ENCODE measurements at places on chromosomes 1 and 21. TPM values are rescaled to one million over a fixed set of nuclear protein-coding genes. Genes with fewer than 3 reads are reported as not detected.
A peak's percentile ranks its signal among the peaks of the same experiment; 100 is the strongest.

GRCh38 chr1:18283601-18284385, 176.2 kb downstream of the IGSF21 start:
- DNase-seq, result no peak

GRCh38 chr1:101136739-101137138, 100.1 kb upstream of the S1PR1 start:
- DNase-seq, result peak; percentile 74

DNA sequence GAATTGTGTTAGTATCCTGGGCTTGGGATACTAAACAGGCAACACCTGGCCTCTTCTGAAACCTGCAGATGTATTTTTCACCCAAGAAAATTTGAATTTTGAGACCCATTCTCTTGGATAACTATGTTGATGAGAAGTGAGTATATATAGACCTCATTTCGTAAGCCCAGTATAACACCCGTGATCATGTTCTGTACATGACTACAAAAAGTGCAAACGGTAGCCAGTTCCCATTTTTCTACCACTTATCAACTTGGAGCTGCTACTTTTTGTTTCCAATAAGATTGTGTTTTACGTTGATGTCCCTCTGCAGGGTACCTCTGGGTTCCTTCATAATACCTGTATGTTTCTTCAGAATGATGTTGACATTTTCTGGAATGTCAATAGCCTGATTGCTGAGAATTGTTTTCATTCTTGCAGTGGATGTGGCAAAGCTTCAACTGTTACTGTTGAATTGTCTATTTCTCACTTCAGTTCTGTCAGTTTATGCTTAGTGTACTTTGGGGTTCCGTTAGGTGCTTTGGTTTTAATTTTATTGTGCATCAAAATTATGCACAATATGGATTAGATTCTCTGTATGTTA, 48.1 kb downstream of the ZFYVE9 start:
- no peak for DNase-seq

- DNase-seq, result no peak
Observed at GRCh38 chr1:17429183-17429582, 10.3 kb downstream of the RCC2 start.

The RNF115 gene
- 31.8 TPM for total RNA-seq

- no peak for DNase-seq
Observed at GRCh38 chr1:44785029-44785380, 3.0 kb downstream of the BEST4 start.

- DNase-seq, result no peak
Observed at GRCh38 chr1:174413632-174414031, 34.1 kb upstream of the GPR52 start.

- DNase-seq, result no peak
Observed at GRCh38 chr1:183236158-183236725, 50.2 kb downstream of the LAMC2 start.

- DNase-seq, result no peak
Observed at GRCh38 chr1:14160781-14161180, 437.7 kb upstream of the KAZN start.

The KRTAP10-2 gene
- not detected for total RNA-seq

DNA sequence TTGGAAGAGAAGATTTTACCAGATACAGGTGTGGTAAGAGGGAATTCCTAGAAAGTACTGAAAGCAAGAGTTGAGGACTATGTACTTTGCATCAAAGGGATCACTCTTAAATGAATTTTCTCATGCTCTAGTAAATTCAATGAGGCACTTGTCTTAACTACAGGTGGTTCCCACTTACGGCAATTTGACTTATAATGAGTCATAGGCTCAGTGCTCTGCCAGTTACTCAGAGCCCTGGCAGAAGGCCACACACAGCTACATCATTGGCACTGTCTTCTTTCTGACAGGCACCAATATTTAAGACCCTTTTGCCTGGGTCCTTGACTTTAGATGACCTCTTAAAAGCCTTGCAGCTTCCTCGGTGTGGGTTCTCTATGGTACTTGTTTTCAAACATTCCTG, 15.9 kb upstream of the ADAMTS5 start:
- DNase-seq, result no peak

GRCh38 chr1:89941110-89941766, 53.7 kb upstream of the ZNF326 start:
- DNase-seq, result no peak

- DNase-seq, result peak; percentile 25
Observed at GRCh38 chr1:17274186-17275170, 25.6 kb downstream of the PADI3 start.

DNA sequence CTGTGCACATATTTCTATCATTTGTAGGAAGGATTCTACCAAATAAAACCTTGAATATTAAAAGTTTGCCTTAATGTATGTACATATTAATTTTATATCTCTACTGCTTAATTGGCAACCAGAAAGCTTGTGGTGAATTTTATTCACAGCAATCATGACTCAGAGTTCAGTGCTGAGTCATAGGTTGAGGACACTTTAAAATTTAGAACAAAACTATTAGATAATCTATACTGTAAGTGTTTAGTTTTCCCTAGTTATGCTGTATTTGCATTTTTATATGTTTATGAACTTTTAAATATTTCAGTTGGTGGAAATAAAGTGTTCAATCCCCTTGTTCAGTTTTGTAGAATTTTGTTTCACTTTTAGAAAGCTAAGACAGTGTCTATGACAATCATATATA, 841.5 kb downstream of the KCNT2 start:
- DNase-seq, result no peak

The FTCD gene
- 0.34 TPM for total RNA-seq

DNA sequence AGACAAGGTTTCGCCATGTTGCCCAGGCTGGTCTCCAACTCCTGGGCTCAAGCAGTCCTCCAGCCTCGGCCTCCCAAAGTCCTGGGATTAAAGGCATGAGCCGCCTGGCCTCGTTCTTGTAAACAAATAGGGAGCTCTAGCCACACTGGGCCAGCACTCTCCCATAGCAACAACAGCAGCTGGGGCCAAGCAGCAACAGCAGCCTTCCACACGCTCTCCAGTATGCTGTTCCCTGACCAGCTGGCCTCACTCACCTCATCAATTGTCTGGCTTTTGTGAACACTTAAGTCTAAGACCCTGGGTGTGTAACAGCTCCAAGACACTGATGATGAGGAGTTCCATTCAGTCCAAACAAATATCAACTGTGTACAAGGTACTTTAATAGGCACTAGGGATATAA, 16.9 kb upstream of the GLIS1 start:
- no peak for DNase-seq

DNA sequence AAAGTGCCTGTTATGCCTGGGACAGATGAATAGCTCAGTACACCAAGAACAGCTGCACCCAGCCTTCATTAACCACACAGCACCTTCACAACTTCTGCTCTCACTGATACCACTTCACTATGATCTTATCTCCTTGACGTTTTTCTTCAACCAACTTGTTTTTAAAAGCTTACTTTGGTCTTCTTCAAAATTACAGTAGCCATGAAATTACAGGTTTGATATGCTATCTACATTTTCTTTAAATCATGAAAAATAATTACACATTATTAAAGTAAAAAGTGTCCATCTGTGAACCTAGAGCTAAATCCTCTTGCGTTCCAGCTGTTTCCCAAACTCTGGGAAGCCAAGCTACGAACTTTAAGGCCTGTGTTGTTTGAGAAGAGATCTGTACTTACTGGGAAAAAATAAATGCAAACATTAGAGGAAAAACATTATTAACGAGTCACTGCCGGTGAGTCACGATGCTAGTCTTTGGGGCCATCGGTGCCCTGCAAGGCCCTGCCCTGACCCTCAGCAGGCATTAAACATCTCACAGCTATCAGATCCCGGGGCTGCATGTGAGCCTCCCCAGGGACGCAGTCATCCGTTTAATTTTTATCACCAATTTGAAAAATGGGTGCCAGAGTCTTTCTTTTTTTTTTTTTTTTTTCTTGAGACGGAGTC, 56.3 kb upstream of the GPR153 start:
- no peak for DNase-seq

DNA sequence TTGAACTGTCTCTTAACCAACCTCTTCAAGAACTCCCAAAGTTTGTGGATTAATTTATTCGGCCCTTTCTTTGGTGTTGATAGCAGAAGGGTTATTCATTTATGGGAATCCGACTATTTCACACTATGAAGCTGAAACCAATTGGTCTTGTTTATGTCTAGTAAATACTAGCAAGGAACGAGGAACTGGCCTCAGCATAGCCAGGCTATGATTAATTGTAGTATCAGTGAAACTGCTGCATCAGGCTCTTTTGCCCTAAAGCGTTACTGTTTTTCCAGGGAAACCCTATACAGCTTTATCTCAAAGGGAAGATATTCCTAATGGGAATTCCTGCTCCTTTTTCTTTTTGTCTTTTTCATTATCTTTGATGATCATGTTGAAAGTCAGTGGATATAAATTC, 35.1 kb downstream of the CLEC20A start:
- DNase-seq, result no peak

Measured in natural killer cell (primary cell).